ENCODE measurements at places on chromosomes 4 and X. TPM values are rescaled to one million over a fixed set of nuclear protein-coding genes. Genes with fewer than 3 reads are reported as not detected.

DNA sequence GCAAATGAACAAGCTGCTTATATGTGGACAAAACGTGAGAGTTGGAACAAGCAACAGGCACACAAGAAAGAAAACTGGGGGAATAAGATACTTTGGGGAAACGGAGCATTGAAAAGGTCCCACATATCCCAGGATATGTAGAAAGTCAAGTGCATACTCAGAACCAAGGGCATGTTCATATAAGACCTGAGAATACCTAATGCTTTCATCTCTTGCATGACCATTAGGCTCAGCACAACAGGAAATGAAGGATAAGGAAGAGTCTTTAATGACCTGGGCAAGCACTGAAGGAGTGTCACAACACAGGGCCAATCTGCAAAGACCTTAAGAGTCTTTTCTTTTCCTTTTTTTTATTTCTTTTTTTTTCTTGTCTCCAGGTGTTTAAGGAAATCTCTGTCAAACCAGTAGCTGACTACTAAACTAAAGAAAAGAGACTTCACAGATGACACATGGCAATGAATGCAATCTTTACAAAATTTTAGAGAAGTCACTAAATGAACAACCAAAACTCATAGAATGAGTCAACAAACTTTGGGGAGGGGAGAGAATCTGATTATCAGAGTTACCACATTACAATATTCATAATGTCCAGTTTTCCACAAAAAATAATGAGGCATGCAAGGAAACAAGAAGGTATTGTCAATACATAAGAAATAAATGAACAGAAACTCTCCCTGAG is 67.9 kb upstream of the STK26 start:
- no peak for DNase-seq

DNA sequence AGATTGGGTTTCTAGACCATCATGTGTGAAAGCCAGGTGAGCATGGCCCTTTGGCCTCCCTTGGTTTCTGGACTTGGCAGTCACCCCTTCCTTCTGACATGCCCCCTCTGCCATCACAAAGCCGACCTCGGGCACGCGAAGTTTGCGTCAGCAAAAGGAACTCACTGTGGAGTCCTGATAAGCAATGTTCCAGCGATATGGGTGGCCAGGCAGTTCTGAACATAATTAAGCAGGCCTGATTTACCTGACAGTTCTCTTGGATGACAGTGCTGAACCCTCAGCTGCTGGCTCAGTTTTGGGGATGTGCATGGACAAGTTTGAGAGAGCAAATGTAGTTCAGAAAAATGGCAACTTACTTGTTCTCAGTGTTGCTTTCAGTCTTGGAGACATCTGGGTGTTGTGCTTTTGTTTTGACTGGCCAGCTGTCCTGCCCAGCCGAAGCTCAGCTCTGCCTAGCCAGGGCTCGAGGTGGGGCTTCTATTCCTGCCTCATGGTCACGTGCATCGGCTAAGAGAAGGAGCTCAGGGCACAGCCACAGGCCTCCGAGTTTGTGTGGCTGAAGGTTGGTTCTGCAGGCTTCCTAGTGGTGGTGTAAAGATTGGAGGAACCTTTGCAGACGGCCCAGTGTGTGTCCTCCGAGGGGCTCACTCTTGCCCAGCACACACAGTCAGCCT is 78.3 kb downstream of the CLDN34 start:
- no peak for DNase-seq

DNA sequence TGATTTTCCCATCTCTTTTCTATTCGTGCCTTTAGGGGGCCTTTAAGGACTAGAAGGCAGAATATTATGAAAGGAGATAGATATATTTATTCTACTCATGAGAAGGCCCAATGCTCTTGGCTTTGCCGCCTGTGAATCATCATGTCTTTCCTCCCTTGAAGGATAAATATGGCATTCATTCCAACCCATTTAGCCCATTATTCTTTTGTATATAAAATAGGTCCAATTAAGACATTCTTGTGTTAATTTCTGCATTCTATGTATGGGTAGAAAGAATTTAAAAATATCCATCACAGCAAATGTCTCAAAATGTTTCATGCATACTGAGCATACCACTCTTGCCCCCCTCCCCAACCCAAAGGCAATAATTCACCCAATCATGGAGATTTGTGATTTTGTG is 115.1 kb downstream of the AFF2 start:
- DNase-seq, result no peak

DNA sequence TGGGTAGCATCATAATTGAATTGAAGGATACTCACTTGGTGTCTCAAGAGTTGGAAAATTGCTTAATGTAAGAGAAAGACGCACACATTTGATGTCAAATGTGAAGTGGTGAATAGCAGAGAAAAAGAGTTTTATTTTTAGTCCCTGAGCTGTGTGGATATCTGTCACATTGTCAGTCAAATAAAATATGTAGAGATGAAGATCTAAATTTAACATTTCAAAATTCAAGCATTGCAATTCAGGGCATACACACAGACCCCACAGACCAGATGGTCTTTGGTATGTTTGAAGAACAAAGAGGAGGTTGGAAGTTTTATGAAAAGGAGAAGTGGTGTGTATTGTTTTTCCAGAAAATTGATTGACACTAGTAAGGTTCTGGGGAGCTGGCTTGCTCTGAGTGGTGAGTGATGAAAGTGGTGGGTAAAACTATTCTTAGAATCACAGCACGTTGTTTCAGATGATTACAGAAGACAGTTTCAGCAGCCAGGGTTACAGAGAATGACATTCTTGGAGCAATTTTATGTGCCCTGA is 44.9 kb upstream of the BBS12 start:
- DNase-seq, result no peak

The CCDC160 gene
- total RNA-seq, result not detected

The PRAF2 gene
- total RNA-seq, result 8.6 TPM

The JCHAIN gene
- total RNA-seq, result 12.7 TPM

Measured in uterus (tissue), 4 donors.